Naive thymus-derived CD8-positive, alpha-beta T cell (primary cell): ENCODE measurements at places on chromosomes 13 and 19. TPM values are rescaled to one million over a fixed set of nuclear protein-coding genes. Genes with fewer than 3 reads are reported as not detected.

SLC17A7 gene
- 0.73 TPM for total RNA-seq

GRCh38 chr19:46471811-46472543 lies 614 bp upstream of the PNMA8A start:
- peaks cover 6% of the 10 kb centered on the region for H3K36me3 ChIP-seq
- H3K4me3 ChIP-seq, result peak overlapping the region; percentile 54
- H3K27me3 ChIP-seq, result peaks cover 59% of the 10 kb centered on the region
- H3K27ac ChIP-seq, result no peak overlapping the region
- DNase-seq, result no peak
- H3K4me1 ChIP-seq, result peaks cover 4% of the 10 kb centered on the region

GRCh38 chr13:110242615-110243014 lies 64.3 kb downstream of the COL4A1 start:
- H3K4me3 ChIP-seq, result no peak overlapping the region
- DNase-seq, result no peak

C19orf38 gene
- 0.41 TPM for total RNA-seq

DENND1C gene
- total RNA-seq, result 110 TPM

DNA sequence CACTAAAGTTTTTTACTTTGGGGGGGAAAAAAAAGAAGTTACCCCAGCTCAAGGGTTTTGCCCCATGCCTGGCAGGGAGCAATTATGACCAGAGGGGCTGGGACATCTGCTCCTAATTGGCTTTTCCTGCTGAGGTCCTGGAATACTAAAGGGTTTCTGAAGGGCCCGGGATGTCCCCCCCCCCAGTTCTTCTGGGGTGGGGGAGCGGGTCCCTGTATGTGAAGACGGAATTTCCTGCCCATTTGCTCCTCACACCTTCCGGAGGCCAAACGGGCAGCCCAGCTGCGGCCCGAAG lies 1.1 kb upstream of the DLL3 start:
- no peaks in the 10 kb centered on the region for H3K36me3 ChIP-seq
- no peak for DNase-seq
- H3K27ac ChIP-seq, result no peak overlapping the region

GRCh38 chr19:49678985-49679770 lies 2.1 kb downstream of the PRMT1 start:
- H3K4me1 ChIP-seq, result peaks cover 47% of the 10 kb centered on the region
- H3K36me3 ChIP-seq, result peaks cover 7% of the 10 kb centered on the region

DNA sequence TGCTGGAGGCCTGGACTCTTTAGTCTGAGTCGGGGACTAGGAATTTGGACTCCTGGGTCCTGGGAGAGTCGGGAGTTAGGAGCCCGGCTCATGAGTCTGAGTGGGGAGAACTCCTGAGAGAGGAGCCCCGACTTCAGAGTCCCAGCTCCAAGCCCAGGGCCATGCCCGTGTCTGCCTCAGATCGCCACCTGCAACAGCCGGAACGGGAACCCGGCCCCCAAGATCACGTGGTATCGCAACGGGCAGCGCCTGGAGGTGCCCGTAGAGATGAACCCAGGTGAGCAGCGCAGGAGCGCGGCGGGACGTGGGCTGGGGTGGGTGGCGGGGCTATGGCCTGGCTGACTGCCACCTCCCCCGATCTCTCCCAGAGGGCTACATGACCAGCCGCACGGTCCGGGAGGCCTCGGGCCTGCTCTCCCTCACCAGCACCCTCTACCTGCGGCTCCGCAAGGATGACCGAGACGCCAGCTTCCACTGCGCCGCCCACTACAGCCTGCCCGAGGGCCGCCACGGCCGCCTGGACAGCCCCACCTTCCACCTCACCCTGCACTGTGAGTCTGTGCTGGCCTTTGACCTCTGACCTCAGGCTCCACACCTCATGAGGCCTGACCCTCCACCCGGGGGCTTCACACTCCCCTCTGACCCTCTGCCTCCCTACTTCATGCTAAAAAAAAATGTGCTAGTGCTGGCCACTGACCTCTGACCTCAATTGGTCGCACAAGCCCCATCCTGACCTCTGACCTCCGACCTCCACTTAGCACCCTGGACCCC lies 4.4 kb downstream of the BCAM start:
- peaks cover 11% of the 10 kb centered on the region for H3K4me1 ChIP-seq
- no peaks in the 10 kb centered on the region for H3K36me3 ChIP-seq
- no peak overlapping the region for H3K27ac ChIP-seq
- no peak for DNase-seq
- H3K27me3 ChIP-seq, result peaks cover 4% of the 10 kb centered on the region

- DNase-seq, result no peak
- H3K4me3 ChIP-seq, result no peak overlapping the region
- H3K27me3 ChIP-seq, result no peaks in the 10 kb centered on the region
- peaks cover 79% of the 10 kb centered on the region for H3K4me1 ChIP-seq
Observed at GRCh38 chr19:6811906-6812305, 39.4 kb downstream of the VAV1 start.

DNA sequence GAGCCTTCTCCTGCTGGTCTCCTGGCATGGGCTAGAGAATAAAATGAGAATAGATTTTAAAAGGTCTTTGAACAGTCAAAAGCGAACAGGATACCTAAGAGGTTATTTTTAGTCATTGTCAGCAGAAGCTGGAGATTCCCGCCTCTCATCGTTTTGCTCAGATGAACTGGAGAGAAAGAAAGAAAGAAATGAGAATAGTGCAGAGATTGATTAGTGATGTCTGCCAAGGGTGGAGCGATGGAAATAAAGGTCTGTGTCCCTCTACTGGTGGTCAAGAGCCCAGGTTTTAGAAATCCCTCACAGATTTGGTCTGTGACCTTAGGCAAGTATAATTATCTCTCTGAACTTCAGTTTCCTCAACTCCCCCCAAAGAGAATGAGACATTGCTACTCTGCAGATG lies 5.3 kb downstream of the NCAN start:
- H3K36me3 ChIP-seq, result no peaks in the 10 kb centered on the region
- H3K27me3 ChIP-seq, result peaks cover 48% of the 10 kb centered on the region
- no peaks in the 10 kb centered on the region for H3K4me1 ChIP-seq
- H3K27ac ChIP-seq, result no peak overlapping the region
- no peak for DNase-seq

- H3K4me3 ChIP-seq, result no peak overlapping the region
- DNase-seq, result no peak
- no peaks in the 10 kb centered on the region for H3K36me3 ChIP-seq
- H3K27me3 ChIP-seq, result peaks cover 21% of the 10 kb centered on the region
- no peak overlapping the region for H3K27ac ChIP-seq
Observed at GRCh38 chr13:26995159-26995558, 176.5 kb downstream of the USP12 start.

DNA sequence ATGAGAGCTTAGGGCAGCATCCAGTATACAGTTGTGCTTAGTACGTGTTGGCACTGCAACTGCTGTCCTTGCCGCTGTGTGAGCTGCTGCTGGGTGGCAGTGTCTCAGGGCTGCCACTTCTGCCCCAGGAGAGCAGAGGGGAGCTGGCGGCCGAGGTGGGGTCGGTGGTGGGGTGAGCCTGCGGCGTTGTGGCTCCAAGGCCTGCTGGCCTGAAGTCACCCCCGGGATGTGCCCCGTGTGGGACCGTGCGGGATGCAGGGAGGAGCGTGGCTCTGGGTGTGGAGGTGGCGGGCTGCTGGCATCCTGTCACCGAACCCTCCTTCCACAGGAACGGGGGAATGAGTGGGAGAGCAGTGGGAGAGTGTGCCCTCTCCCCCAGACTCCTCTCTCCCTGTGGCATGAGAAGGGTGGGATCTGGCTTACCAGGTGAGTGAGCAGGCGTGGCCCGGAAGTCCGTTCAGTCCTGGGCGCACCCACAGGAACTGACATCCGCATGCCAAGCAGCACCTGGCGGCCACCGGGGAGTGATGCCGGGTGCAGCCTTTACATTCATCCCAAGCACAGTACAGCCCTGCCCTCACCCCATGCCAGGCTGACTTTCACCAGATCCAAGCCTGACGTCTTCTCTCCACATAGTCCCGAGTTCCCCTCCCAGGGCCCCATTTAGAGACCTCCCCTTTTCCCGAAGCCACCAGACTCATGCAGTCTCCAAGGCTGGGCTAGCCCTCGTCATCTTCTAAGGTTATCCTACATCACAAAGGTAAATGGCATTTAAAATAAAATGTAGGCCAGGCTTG lies 26.6 kb downstream of the MCF2L start:
- no peak overlapping the region for H3K4me3 ChIP-seq
- H3K27me3 ChIP-seq, result no peaks in the 10 kb centered on the region
- DNase-seq, result no peak
- no peaks in the 10 kb centered on the region for H3K36me3 ChIP-seq
- H3K27ac ChIP-seq, result no peak overlapping the region

GRCh38 chr13:67943116-67943515 lies 713.0 kb upstream of the PCDH9 start:
- no peak overlapping the region for H3K27ac ChIP-seq
- no peaks in the 10 kb centered on the region for H3K27me3 ChIP-seq
- no peak overlapping the region for H3K4me3 ChIP-seq
- no peaks in the 10 kb centered on the region for H3K4me1 ChIP-seq
- no peaks in the 10 kb centered on the region for H3K36me3 ChIP-seq

- no peak overlapping the region for H3K4me3 ChIP-seq
- peaks cover 15% of the 10 kb centered on the region for H3K27me3 ChIP-seq
- H3K27ac ChIP-seq, result no peak overlapping the region
Observed at GRCh38 chr13:38693168-38693567, 6.3 kb downstream of the FREM2 start.

DNA sequence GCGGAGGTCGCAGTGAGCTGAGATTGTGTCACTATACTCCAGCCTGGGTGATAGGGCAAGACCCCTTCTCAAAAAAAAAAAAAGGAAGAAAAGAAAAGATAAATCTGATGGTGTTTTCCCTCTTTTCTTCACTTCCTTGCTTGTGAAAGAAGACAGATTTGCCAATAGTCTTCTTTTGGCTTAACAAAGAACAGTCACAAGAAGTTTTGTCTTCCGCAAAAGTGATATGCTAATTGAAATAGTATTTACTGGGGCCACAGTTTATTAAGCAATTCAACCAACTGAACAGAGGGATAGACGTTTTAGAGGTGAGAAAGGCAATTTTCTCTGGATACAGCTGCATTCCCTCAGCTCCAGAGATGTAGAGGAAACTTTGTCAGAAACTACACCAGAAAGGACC lies 22.9 kb upstream of the PLAUR start:
- no peak overlapping the region for H3K4me3 ChIP-seq
- H3K36me3 ChIP-seq, result peaks cover 25% of the 10 kb centered on the region
- peaks cover 26% of the 10 kb centered on the region for H3K27me3 ChIP-seq
- DNase-seq, result no peak
- H3K27ac ChIP-seq, result no peak overlapping the region

- no peak overlapping the region for H3K27ac ChIP-seq
- DNase-seq, result no peak
- peaks cover 11% of the 10 kb centered on the region for H3K4me1 ChIP-seq
- no peaks in the 10 kb centered on the region for H3K27me3 ChIP-seq
Observed at GRCh38 chr13:43355774-43356173, 332.4 kb downstream of the DNAJC15 start.

SRRM5 gene
- 1.4 TPM for total RNA-seq

DNA sequence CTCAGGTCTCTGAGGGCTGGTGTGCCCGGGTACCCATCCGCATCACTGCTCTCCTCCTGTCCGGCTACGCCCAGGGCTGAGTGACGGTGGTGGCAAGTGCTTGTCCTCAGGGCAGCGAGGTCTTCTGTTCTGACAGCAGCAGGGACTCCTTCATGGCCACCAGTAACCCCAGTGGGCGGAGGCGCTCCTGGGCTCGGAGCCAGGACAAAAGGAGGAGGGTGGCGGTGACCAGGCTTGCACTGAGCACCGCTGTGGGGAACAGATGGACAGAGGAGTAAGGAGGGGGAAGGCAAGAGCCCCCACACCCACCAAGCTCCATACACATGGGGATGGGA lies 5.8 kb downstream of the CD320 start:
- H3K36me3 ChIP-seq, result no peaks in the 10 kb centered on the region
- H3K4me3 ChIP-seq, result no peak overlapping the region
- no peak overlapping the region for H3K27ac ChIP-seq
- H3K27me3 ChIP-seq, result no peaks in the 10 kb centered on the region
- DNase-seq, result no peak
- H3K4me1 ChIP-seq, result peaks cover 6% of the 10 kb centered on the region

CBY2 gene
- not detected for total RNA-seq

DNA sequence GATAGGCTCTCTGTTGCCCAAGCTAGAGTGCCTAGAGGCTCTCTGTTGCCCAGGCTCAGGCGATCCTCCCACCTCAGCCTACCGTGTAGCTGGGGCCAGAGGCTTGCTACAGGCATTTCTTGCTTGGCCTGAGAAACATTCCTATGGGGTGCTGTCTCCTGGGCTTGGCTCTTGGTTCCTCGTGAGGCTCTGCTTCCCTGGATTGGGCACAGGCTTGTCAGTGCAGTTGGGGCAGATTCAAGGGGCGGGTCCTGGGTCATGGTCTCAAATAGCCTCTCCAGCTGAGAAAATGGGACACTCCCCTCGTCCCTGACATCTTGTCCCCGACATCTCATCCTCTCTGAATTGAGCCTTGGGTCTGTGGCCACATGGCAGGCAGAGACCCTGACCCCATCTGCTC lies 4.9 kb downstream of the TSSK6 start:
- no peak overlapping the region for H3K4me3 ChIP-seq
- no peak for DNase-seq
- H3K27ac ChIP-seq, result peak overlapping the region; percentile 41
- H3K36me3 ChIP-seq, result peaks cover 23% of the 10 kb centered on the region
- H3K27me3 ChIP-seq, result no peaks in the 10 kb centered on the region

DNA sequence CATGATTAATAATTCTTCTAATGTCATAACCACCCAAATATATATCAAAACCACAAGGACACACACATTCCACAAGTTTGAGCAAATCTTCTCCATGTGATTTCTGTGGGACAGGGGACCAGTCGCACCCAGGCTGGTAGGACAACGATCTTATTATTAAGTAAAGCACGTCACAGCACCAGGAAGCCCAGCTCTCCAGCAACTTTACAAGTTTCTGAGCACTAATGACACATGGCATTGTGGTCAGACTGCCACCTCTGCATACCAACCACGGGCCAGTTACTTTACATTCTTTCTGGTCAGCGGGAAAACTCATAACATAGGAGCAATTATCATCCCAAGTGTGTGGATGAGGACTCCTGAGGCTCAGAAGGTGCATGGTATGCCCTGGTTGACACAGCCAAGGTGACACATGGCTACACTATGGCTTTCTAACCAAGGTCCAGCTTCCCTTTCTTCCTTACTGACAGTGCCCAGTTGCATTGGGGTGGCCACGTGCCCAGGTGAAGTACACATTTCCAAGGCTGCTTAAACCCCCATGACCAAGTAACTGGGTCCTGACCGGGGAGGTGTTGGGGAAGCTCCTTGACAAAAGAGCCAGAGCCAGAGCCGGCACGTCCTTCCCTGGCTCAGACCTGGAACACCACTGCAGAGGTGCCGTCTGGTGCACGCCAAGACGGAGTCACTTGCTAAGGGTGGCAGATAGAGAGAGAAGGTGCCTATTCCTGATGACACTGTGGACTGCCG lies 27.4 kb downstream of the LATS2 start:
- peaks cover 5% of the 10 kb centered on the region for H3K36me3 ChIP-seq
- H3K4me3 ChIP-seq, result no peak overlapping the region
- H3K27ac ChIP-seq, result no peak overlapping the region
- no peaks in the 10 kb centered on the region for H3K27me3 ChIP-seq
- no peak for DNase-seq

DNA sequence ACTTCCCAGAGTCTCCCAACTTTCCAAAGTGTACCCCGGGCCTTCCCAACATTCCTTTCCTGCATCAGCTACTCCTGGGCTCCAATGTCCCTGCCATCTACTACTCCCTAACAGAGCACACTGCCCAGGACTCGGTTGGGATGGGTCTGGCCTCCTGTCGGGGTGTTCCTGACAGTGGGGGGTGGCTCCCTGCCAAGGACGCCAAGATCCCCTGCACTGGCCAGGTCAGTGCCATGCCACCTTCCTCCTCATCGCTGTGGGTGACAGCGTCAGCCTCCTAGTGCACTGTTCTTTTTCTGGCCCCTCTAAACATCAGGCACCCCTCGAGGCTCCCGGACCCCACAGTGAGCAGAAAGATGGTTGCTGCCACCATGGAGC lies 13.8 kb downstream of the EPS15L1 start:
- H3K36me3 ChIP-seq, result peaks cover 3% of the 10 kb centered on the region
- H3K27ac ChIP-seq, result peak overlapping the region; percentile 76
- peak overlapping the region; percentile 62 for H3K4me3 ChIP-seq
- peaks cover 40% of the 10 kb centered on the region for H3K4me1 ChIP-seq
- no peak for DNase-seq
